ENCODE measurements at places on chromosomes 4 and X.

DNA sequence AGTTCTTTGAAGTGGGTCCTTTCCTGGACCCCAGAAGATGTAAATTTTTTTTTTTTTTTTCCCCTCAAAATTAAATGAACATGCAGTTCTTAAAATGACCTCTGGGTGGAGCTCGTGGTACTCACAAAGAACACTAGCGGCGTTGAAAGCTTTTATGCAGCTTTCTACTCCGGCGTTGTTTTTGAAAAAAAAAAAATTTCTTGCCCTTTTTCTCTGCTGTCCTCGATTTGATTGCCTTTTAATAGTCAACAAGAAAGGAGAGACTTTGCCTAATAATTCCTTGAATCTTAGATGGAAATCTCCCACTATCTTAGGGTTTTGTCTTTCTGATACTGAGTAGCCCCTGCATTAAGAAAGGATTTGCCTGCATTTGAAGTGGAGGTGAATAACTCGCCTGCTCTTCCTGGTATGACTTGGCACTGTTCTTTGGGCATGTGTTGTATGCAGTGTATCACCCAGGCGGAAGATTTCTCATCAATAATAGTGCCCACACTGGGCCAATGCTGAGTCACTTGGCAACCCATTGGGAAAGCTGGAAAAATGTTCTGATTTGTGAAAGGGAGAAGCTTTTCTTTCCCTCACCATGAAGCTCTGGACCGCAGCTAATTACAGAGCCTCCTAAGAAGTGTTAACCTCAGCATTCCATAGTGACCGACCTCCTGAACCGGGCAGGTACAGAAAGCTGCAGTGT lies 104.0 kb downstream of the PHEX start:
- peak; percentile 85 for DNase-seq

- DNase-seq: no peak
Observed at GRCh38 chr4:147365396-147365795, 115.5 kb upstream of the EDNRA start.

- peak; percentile 84 for DNase-seq
Observed at GRCh38 chr4:72302981-72303704, 265.9 kb downstream of the ADAMTS3 start.

GRCh38 chr4:14428125-14428524 lies 574.2 kb upstream of the CPEB2 start:
- DNase-seq: no peak

- DNase-seq: no peak
Observed at GRCh38 chr4:157225096-157225495, 4.6 kb downstream of the GRIA2 start.

- DNase-seq: peak; percentile 23
Observed at GRCh38 chrX:110852180-110852579, 56.6 kb upstream of the CHRDL1 start.

DNA sequence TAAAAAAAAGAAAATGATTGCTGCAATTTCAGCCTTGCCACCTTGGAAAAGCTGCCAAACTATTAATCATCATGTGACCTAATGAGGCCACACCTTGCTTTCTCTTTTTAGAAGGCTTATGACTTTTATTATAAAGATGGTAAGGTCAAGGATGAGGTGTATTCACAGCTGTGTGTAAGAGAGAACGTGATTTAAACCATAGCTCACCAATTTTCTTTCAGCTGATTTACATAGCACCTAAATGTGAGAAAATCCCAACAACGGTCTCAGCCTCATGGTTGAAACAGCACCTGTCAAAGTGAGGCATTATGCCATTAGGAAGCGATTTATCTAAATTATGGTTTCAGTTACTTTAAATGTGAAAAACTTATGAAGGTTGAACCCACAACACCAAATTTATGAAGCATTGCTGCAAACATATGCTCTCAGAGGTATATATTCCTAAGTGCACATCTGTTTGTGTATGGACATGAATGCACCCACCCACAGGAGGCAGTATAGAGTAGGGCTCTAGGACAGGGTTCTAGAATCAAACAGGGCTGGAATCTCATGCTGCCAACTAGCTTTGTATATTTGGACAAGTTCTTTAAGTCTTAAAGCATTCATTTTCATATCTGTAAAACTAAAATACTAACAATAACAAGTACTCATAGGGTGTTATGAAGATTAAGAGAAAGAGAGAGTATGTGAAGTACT lies 40.7 kb downstream of the ANXA3 start:
- no peak for DNase-seq

GRCh38 chrX:19094654-19095053 lies 27.6 kb downstream of the ADGRG2 start:
- DNase-seq: no peak

DNA sequence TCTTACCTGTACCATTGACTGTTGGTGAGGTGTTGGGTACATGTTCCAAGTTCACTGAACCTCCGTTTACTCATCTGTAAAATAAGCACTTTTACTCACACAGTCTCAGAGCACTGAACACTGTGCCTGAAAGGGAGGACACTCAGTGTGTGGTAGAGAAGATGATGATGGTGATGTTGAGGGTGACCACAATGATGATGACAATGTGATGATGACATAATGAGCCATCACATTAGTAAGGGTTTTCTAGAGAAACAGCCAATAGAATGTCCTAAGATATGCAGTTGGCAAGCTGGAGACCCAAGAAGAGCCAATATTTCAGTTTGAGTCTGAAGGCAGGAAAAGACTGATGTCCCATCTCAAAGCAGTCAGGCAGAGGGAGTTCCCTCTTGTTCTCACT lies 315.4 kb upstream of the IGFBP7 start:
- no peak for DNase-seq

- no peak for DNase-seq
Observed at GRCh38 chrX:29155286-29155685, 568.0 kb downstream of the IL1RAPL1 start.

- DNase-seq: no peak
Observed at GRCh38 chr4:110260299-110260698, 61.9 kb upstream of the ELOVL6 start.

GRCh38 chr4:20847124-20847747 lies 147.0 kb downstream of the PACRGL start:
- no peak for DNase-seq

DNA sequence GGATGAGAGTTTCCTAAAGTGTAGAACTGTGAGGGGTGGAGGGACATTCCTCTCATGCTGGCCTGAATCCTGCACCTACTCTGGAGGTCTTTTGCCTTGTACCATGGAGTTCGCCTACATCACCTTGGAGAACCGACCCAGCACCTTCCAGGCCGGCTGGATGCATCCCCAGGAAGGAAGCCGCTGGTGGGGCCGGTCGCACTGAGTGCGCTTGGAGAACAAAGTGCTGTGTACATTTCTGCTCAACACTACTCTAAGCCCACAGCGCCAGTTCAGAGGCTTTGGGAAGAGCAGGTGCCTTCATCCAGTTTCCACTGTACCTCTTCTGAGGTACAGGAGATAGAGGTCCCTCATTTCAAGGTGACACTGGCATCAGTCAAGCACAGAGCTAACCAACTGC lies 15.4 kb upstream of the IRF2 start:
- no peak for DNase-seq

DNA sequence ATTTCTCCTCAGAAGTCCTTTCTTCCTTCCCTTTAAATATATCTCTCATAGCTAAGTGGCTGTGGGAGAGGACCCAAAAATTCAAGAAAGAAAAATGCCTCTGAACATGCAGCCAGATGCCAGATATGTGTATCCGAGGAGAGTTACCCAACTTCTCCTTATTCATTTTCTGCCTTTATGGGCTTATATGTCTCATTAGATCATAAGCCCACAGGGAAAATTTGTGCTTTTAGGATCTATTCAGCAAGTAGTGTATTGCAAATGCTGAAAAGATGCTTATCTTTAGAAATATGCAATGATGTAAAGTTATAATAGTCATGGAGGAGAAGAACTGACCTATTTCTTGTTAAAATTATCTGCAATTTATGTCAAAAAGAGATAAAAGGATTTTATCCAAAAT lies 371.8 kb upstream of the NOCT start:
- DNase-seq: no peak
